ENCODE measurements at places on chromosomes 2 and 18.

GRCh38 chr2:226869371-226869770 lies 33.5 kb downstream of the RHBDD1 start:
- DNase-seq: peak; percentile 29

DNA sequence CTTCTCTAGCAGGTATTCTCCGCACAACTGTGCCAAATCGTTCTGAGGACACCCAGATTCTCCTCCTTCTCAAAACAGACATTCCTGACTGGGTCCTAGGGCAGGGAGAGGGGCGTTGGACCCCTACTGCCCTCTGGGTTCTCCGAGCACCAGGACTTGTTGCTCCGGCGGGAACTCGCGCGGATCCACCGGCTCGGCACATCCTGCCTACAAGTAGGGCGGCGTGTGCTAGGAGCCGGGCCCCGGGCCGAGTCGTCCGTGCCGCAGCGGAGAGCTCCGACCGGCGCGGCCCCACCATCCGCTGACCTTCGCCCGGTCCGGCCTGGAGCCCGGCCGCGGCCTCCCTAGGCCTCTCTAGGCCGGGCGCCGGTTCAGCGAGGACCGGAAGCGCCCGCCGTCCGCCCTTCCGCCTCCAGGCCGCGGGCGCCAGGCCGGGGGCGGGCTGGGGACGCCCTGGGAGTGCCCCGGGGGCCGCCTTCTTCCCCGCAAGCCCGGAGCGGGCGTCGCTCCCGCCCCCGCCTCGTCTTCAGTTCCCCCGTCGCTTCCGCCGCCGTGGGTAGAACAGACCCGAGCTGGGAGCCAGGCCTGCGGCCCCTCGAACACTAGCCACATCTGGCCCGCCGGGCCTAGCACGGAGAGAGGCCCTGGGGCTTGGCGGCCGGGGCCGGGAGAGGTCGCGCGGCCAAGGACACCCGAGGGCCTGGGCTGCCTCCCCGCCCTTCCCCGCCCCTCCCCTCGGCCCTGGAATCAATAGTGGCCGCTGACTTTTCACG lies 7.6 kb upstream of the ONECUT2 start:
- no peak for DNase-seq

DNA sequence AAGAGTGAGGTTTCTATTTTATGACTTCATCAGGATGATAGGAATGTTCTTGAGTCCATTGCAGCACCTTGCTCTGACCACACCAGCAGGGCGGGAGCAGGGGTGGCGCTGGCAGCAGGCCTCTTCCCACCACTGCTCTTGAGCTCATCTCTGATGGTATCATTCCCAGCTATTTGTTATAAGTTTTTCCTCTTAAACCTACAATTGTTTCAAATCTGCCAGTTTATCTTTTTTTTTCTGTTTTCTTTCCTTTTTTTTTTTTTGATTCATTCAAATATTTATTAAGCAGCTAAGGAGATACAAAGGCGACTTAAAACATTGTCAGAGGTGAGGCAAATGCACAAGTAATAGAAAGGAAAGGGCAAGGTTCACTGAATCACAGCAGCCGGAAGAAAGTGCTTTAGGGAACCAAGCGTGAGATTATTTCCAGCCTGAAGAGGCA lies 28.7 kb downstream of the NIFK start:
- DNase-seq: no peak

DNA sequence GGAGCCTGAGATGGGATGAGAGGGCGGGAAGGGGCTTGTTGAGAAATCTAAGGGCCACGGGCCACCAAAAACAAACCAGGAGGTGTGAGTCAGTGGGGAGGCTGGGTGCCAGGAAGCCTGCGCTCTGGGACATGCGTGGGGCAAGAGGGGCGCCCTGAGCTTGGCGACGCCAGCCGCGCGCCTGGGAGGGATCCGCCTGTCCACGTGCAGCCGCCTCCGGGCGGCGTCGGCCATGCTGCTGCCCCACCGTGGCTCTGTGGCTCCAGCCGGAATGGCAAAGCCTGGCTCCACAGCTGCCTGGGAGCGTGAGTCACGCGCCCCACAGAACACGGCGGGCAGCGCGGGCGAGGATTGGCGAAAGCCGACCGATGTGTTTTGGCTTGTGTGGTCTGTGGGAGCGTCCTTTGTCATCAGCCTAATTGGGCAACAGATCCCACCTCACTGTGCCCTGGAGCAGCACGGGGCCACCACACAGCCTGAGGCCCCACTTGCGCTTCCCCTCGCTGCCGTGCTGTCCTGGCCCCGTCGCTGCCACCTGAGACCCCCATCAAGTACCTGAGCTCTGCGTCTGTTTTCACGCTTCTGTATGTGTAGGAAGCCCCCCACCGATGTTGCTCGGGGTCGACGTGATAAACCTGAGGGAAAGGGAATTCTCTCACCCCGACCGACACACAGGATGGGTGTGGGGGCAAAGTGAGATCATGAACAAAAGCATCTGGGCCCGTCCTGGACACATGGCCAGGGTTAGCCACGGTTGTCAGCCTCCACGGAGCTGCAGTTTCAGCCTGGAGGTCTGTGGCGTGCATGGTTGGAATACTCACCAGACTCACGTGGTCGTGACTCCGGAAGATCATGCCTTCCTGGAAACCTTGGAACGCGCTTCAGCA lies 80.5 kb downstream of the NFATC1 start:
- DNase-seq: no peak

GRCh38 chr2:207616185-207616584 lies 9.0 kb downstream of the METTL21A start:
- peak; percentile 18 for DNase-seq

DNA sequence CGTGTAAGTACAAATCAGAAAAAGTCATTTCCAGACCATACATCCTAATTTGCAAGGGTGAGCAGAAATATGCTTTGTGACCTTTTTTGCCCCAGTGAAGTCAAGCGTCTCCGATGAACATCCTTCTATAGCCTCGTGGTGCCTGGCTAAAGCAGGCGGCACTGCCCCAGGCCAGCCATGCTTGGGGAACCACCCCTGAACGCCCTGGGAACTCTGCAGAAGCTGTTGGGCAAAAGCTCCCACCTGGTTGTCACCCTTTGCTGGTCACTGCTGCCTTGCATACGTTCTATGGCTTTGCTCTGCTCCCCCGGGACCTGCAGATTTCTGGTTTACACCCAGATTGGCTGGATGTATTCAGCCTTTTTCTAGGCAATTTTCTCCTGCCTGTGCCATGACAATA lies 256.4 kb downstream of the SS18 start:
- no peak for DNase-seq

GRCh38 chr2:232966122-232966521 lies 46.9 kb downstream of the NGEF start:
- DNase-seq: no peak

GRCh38 chr2:188364033-188364630 lies 72.5 kb downstream of the GULP1 start:
- no peak for DNase-seq

GRCh38 chr2:136175868-136176267 lies 57.9 kb upstream of the CXCR4 start:
- DNase-seq: no peak

DNA sequence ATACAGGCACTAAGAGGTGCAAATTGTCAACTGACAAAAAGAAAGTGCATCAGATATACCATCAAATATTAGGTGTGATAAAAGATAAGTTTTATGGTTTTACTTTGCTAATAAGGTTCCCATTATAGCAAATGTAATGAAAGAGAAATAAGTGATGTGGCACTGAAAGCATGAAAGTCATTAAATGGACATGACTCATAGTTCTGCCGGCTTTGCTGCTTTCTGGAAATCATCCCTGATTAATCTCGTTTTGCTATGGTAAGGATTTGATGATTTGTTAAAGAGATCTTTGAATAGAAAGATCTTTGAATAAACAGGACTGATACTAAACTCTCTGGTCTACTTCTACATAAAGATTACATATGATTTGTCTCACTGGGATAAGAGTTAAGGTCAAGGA lies 72.7 kb downstream of the CLIP4 start:
- DNase-seq: peak; percentile 51

DNA sequence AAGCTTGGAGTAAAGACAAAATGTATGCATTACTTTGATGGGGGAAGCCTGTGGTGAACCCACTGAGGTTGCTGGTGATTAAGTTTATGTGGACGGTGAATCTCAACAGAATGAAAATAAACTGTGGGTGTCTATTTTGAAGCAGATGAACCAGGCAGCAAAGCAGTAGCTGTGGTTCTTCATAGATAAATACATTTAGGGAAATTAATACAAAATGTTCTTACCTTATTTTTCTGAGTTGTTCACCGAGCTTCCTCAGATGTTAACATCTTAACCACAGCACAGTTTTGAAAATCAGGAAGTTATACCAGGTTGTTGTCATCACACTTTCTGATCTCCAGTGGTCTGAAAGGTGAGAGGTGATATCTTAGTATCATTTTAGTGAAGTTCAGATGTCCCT lies 53.9 kb downstream of the NCK2 start:
- DNase-seq: no peak

DNA sequence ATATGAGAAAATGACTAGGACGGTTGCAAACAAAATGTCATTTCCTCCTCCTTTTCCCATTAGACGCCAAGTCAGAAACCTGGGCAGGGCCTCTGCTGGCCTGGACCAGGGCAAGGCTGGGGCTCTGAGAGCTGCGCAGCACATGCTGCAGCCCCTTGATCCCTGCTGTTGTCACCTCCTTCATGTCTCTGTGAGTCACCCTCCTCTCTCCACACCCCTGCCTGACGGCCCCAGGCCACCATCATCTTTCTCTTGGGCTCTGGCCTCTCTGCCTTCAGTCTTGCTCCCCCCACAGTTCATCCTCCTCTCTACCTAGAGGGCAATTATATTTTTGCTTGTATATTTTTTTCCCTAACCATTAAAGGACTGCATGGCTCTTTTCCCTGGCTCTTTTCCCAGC lies 10.0 kb downstream of the FLACC1 start:
- DNase-seq: no peak

DNA sequence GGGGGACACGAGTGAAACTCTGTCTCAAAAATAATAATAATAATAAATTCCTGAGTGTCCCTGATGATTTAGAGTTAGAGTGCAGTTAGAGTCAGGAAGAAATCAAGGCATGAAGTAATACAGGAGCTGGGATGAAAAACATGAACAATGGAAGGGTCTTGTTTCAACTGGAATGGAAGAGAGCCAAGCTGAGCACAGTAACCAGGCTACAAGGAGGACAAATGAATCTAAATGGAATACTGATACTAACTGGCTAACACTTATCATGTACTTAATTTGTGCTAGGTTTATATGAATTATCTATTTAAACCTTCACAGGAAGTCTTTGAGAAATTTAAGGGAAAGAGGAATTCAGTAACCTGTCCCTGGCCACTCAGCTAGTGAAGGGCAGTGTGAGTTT lies 38.8 kb upstream of the PSME4 start:
- no peak for DNase-seq

DNA sequence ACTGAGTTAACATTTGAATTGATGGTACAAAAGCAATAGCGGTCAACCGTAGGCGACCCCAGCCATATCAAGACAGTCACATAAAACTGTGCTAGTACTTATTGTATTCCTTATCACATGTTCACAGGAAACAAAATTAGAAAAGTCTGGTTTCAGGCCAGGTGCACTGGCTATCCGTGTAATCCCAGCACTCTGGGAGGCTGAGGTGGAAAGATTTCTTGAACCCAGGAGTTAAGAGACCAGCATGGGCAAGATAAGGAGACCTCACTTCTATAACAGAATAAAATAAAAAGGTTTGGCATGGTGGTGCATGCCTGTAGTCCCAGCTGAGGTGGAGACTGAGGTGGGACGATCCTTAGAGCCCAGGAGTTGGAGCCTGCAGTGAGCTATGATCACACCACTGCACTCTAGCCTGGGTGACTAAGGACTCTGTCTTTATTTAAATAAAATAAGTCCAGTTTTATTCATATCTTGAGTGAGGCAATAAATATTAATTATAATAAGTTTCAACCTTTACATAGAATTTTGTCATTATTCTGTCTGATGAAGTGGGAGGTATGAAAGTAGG lies 84.1 kb upstream of the RGPD4 start:
- DNase-seq: no peak

Data from AG20443 (cell line).